CD4-positive, alpha-beta T cell treated with Interleukin-15 for 4 hours (primary cell): ENCODE measurements at places on chromosomes 1 and 21.

- DNase-seq, result no peak
Measured at GRCh38 chr21:36926989-36927718, 39.3 kb downstream of the HLCS start.

DNA sequence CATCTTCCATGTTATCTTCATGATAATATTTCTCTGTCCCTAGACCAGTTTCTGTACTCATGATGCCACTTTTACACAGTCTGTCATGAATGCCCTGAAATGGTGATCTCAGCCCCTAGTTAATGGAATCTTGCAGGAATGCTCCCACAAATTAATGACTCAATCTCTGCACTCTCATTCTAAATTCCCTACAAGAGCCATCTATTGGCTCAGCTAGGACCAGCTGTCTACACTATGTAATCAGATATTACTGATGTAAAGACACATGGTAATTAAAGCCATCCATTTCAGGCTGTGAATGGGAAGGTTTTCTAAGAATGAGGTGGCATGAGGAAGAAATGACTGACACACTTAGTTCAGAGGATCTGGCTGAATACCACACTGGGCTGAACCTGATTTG, 199.1 kb upstream of the KCND3 start:
- no peak for DNase-seq

GRCh38 chr1:197859024-197859423, 43.4 kb upstream of the C1orf53 start:
- DNase-seq, result no peak

- DNase-seq, result no peak
Measured at GRCh38 chr1:66526036-66526435, 7.9 kb upstream of the SGIP1 start.

DNA sequence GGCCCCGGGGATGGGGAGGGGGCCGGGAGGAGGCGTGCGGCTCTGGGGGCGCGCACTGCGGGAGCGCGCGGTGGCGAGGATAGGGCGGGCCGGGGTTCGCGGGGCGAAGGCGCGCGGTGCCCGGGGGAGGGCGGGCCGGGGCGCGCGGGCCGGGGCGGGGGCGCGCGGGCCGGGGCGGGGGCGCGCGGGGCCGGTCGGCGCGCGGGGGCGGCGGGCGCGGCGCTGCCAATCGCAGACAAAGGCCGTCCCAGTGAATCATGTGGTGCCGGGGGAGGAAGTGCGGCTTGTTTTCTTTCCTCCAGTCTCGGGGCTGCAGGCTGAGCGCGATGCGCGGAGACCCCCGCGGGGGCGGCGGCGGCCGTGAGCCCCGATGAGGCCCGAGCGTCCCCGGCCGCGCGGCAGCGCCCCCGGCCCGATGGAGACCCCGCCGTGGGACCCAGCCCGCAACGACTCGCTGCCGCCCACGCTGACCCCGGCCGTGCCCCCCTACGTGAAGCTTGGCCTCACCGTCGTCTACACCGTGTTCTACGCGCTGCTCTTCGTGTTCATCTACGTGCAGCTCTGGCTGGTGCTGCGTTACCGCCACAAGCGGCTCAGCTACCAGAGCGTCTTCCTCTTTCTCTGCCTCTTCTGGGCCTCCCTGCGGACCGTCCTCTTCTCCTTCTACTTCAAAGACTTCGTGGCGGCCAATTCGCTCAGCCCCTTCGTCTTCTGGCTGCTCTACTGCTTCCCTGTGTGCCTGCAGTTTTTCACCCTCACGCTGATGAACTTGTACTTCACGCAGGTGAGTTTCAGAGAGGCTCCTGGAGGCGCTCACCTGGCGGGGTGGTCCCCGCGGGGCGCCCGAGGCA, at the start of gene GPR137B:
Gene GPR137B (plus strand): TSS at position 287 of the 851 bp plus-strand sequence. CDS start 84 bp downstream, at position 371.
- DNase-seq, result peak; percentile 51

DNA sequence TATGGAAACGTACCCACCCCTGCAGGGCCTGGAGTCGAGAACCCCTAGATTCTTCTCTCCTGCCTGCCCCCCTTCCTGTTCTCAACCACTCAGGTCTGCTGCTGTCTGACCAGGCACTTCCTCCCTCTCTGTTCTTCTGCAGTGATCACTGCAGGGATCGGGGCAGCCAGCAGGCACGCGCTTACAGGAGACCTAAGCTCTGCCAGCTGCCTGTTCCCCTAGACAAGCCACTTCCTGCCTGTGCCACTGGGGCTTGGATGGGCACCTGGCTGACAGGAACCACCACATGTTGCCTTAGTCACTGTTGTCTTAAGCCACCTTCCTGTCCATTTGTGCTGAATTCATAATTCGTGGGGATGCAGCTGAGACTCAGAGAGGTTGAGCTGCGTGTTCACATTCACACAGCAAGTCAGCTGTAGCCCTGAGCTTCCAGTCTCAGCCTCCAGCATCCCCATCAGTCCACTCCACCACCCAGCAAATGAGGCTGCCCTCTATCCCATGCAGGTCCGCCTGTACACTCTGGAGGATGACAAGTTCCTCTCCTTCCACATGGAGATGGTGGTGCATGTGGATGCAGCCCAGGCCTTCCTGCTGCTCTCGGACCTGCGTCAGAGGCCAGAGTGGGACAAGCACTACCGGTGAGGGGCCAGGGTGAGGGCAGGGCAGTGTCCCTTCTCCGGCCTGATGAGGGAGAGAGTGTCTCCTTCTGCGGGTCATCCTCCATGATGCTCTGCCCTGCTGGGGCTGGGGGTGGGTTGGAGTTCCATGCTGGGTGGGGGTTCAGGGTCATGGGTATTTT, 18.6 kb downstream of the FAM151A start:
- no peak for DNase-seq

DNA sequence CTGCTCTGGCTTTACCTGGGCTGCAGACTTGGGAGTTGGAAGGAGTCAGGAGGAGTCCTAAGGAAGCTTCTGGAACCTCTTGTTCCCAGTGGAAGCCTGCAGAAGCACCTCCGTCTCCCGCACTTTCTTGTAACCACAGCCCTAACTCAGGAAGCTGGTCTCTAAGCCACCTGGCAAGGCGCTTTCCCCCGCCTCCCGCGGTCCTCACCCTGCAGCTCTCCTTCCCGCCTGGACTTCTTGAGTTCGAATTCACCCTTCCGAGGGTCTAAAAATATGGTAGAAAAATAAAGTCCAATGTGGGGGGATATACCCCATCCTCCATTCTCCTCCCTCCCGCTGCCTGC, 15.1 kb downstream of the PAX7 start:
- no peak for DNase-seq

DNA sequence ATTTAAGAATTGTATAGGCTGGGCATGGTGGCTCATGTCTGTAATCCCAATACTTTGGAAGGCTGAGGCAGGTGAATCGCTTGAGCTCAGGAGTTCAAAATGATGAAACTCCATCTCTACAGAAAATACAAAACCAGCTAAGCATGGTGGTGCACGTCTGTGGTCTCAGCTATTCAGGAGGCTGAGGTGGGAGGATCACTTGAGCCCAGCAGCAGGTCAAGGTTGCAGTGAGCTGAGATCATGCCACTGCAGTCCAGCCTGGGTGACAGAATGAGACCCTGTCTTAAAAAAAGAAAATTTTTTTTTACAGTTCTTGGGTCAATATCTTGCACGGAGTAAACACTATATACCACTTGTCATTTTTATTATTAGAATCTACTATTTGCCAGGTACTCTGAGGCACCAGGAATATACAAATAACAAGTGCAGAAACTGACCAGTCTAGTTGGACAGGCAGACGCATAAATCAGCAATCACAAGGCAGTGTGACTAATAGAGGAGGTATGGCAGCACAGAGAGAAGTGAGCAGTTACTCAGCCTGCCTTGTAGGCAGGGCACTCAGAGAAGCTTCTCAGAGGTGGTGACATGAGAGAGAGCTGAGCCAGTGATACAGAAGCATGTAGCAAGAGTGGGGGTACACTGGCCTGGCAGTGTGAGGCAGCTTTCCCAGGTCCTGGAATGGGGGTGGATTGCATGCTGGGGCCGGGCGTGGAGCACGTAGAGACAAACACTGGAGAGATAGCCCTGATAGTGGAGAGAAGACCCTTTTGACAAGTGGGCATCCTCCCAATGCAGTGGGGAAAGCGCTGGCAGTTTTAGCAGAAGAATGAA, 8.0 kb downstream of the PHLDA3 start:
- no peak for DNase-seq

GRCh38 chr21:38255571-38256117, 1.1 kb upstream of the KCNJ15 start:
- no peak for DNase-seq

DNA sequence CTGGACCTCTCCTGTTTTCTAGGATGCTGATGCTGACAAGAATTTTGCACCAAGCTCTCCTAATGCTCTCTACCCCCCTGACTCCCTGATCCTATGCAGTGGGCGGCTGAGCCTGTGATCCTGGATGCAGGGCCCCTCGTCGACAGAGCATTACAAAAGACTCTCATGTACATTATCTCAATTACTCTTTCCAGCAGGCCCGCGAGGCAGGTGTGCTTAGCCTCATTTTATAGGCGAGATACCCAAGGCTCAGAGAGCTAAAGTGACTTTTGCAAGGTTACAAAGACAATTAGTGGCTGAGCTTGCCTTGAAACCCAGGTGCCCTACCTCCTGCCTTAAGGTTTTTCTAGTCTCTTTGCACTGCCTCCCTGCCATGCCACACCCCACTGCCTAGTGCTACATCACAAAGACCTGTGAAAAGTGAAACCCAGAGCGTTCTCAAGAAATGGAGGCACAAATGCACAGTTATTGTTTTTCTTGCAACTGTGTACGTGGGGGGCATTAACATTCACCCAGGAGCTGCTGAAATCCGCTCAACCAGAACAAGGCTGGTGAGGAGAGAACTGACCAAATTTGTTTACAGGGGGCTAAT, 10.0 kb upstream of the C8A start:
- DNase-seq, result no peak

GRCh38 chr1:2605509-2606395, 19.2 kb downstream of the PRXL2B start:
- no peak for DNase-seq

- no peak for DNase-seq
Measured at GRCh38 chr1:116850436-116850835, 59.3 kb upstream of the PTGFRN start.

- DNase-seq, result no peak
Measured at GRCh38 chr1:82700476-82700875, 899.7 kb downstream of the ADGRL2 start.

GRCh38 chr1:29469457-29469856, 233.1 kb downstream of the PTPRU start:
- DNase-seq, result no peak

DNA sequence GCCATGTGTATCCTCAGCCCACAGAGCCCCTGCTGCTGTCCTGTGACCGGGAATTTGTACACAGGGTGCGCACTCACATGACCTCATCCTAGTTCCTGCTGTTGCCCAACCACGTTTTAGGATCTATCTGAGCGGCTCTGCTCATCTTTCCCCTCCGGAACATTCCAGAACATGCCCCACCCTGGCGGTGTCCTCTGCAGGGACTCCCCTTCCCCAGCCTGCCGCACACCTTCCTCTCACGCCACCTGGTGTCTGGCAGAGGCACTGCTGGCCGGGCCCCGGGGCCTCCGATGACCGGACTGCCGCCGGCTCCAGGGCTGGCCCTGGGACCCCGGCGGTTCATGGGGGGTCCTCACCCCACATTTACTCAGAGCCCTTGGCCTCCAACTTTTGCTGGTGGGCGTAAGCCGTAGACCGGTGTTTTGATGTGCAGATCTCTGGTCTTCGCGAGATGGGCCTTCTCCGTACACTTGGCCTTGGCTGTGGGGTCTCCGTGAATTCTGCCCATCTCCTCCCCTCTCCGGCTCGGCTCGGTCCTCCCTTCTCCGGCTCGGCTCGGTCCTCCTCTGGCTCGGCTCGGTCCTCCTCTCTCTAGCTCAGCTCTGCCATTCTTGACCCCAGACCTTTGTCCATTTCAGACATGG, 29.5 kb downstream of the ARHGEF16 start:
- DNase-seq, result peak; percentile 21

GRCh38 chr21:32278518-32279376, at the start of gene MIS18A:
MIS18A (minus strand) TSS chr21:32279049; CDS start chr21:32279014, 35 bp downstream.
- DNase-seq, result peak; percentile 97

GRCh38 chr1:204483791-204484190, 10.8 kb downstream of the PIK3C2B start:
- DNase-seq, result no peak
